ENCODE measurements at places on chromosomes 16 and 17. TPM values are rescaled to one million over a fixed set of nuclear protein-coding genes. Genes with fewer than 3 reads are reported as not detected.

The BCL6B gene
- 1.8 TPM for total RNA-seq

The EPX gene
- total RNA-seq: not detected

The DLX4 gene
- total RNA-seq: not detected

The ITGAL gene
- 3.0 TPM for total RNA-seq

The KRT222 gene
- total RNA-seq: 0.48 TPM

The YBX2 gene
- 25.6 TPM for total RNA-seq

- no peaks in the 10 kb centered on the region for H3K27me3 ChIP-seq
- H3K27ac ChIP-seq: no peak overlapping the region
- no peaks in the 10 kb centered on the region for H3K4me1 ChIP-seq
- DNase-seq: no peak
- no peak overlapping the region for H3K4me3 ChIP-seq
Observed at GRCh38 chr17:17350491-17351355, 47.5 kb downstream of the NT5M start.

DNA sequence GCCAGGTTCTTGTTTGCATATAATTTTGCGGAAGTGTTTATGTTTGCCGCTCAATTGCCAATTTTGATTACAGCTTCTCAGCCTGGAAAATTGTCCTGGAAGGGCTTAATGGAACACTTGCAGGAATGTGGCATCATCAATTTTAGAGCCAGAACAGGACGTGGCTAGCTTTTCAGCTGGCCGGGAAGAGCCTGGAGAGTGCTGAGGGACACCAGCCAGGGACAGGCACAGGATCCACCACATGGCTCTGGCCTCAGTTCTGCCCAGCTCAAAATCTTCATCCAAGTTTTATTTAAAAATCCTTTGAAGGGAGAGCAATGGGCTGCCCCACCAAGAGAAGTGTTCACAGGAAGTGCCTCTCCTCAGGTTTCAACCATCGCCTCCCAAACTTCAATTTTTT lies 287.2 kb upstream of the HSBP1 start:
- no peaks in the 10 kb centered on the region for H3K4me1 ChIP-seq
- H3K4me3 ChIP-seq: no peak overlapping the region
- H3K27me3 ChIP-seq: no peaks in the 10 kb centered on the region
- no peak overlapping the region for H3K27ac ChIP-seq
- DNase-seq: no peak

DNA sequence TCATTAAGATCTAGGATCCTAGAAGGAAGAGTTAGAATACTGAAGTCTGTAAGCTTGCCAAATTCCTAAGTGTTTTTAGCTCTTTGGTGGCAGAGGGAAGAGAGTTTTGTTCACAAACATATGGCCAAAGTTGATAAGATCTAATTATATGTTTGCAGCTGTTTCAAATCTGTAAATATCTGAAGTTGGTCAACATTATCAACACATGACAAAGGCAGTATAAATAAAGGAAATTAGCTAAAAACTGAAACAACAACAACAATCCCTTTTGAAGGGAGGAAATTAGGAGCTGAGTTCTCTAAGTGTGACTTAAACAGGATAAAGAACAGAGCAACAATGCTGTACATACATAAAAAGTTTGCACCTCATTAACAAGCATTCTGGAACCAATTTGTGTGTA lies 208.7 kb downstream of the KCNJ2 start:
- H3K27ac ChIP-seq: no peak overlapping the region
- H3K4me1 ChIP-seq: no peaks in the 10 kb centered on the region

DNA sequence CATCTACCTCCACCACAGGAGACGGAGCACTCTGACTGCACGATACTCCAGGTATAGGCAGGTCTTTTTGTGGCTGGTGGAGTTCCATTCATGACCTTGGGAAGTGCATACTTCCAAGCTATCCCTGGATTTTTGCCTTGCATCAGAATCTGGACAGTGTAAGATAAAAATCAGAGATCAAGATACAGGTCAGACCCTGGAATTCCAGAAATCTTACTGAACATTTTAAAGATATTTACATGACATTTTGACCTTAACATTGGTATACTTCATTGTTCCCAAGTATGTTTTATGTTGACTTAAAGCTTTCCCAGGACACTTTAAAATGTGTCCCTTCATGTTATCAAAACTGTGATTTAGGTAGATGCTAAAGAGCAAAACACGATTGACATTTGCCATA lies 101.0 kb downstream of the SYCE1L start:
- no peak for DNase-seq
- peaks cover 5% of the 10 kb centered on the region for H3K27me3 ChIP-seq
- no peak overlapping the region for H3K27ac ChIP-seq
- no peaks in the 10 kb centered on the region for H3K4me1 ChIP-seq
- H3K4me3 ChIP-seq: no peak overlapping the region

- H3K27ac ChIP-seq: no peak overlapping the region
- no peaks in the 10 kb centered on the region for H3K4me1 ChIP-seq
Observed at GRCh38 chr17:77537566-77537965, 396.8 kb downstream of the SEC14L1 start.

DNA sequence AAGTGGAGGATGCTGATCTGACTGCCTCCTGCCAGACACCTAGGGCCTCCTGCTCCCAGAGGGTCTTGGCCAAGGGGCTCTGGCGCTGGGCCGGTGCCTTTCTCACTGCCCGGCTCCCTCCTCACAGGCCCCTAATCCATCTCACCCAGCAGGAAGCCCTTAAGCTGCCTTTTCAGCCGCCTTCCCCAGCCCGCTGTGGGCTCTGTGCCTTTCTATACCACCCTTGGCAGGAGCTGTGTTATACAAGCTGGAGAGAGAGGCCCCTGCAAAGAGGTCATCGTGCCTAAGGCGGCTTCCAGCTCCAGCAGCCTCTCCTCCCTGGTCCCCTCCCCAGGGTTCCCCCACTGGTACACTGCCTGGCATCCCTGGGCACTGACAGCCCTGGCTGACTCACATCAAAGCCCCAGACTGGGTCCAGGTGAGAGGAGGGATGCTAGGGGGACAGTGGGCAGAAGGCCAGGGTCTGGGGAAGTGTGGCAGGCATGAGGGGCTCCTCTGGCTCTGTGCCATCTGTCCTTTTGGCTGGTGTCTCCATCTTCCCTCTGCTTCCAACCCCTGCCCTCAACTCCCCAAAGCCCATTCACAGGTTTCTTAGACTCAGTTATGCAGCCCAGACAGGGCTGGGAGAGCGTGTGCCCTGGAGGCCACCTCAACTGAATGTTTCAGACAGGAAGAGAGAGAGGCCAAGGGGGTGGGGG lies 15.3 kb upstream of the FZD2 start:
- peaks cover 11% of the 10 kb centered on the region for H3K27me3 ChIP-seq
- H3K27ac ChIP-seq: no peak overlapping the region
- no peak for DNase-seq
- H3K4me1 ChIP-seq: no peaks in the 10 kb centered on the region

DNA sequence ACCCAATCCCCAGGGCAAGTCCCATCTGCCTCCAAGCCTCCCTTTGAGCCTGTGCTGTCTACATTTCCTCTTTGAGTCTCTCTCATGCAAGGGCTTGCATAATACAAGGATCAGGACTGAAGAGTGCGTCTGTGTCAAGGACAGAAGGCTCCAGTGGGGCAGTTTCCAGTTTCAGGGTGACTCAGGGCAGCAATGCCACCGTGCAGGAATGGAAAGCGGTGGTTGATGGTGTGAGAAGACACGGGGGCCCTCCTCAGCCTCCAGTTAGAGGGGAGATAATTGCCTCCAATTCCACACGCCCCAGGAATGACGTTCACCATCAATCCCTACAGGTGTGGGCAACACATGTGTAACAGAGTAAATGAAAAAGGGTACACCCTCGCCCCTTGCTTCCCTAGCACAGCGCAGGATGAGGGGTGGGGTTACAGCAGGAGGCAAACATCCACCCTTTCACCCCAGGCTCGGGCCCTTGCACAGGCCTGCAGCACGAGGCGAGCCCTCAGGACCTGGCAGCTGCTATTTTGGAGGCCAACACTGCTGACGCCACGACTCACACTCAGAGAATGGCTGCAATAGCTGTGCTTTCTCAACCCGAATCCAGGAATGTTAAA lies 24.8 kb upstream of the SLC25A19 start:
- peak; percentile 42 for DNase-seq
- peak overlapping the region; percentile 91 for H3K27ac ChIP-seq
- H3K27me3 ChIP-seq: no peaks in the 10 kb centered on the region
- H3K4me1 ChIP-seq: no peaks in the 10 kb centered on the region

GRCh38 chr17:57210224-57210553 lies 46.1 kb upstream of the MSI2 start:
- H3K36me3 ChIP-seq: no peaks in the 10 kb centered on the region
- H3K27me3 ChIP-seq: no peaks in the 10 kb centered on the region
- DNase-seq: no peak
- no peak overlapping the region for H3K4me3 ChIP-seq

DNA sequence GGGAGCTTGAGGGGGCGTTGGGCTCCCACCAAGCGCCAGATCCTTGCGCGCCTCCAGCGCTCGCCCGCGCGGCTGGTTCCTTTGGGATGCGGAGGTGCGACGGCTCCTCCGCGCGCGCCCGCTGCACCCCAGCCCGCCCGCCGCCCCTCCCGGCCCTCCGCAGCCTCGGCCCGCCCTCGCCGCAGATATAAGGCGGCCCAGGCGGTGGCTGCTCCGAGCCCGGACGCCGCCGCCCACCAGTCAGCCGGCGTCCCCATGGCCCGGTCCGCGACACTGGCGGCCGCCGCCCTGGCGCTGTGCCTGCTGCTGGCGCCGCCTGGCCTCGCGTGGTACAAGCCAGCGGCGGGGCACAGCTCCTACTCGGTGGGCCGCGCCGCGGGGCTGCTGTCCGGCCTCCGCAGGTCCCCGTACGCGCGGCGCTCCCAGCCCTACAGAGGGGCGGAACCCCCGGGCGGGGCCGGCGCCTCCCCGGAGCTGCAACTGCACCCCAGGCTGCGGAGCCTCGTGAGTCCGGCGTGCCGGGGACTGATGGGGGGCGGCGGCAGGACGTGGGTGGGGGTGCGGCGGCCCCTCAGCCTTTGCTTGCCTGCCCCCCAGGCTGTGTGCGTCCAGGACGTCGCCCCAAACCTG lies at the start of gene NPB:
Gene NPB, plus strand, starts transcription at position 216 of the 630 bp plus-strand sequence. Its CDS starts 40 bp downstream, at position 256.
- peak within 1 kb of the TSS; percentile 41 for H3K4me3 ChIP-seq
- no peak for DNase-seq
- peaks cover 10% of the 10 kb centered on the region for H3K4me1 ChIP-seq

GRCh38 chr16:84599521-84600202 lies 18.2 kb downstream of the COTL1 start:
- no peaks in the 10 kb centered on the region for H3K27me3 ChIP-seq
- peak; percentile 50 for DNase-seq
- peak overlapping the region; percentile 19 for H3K4me3 ChIP-seq
- no peaks in the 10 kb centered on the region for H3K36me3 ChIP-seq
- peaks cover 36% of the 10 kb centered on the region for H3K4me1 ChIP-seq

GRCh38 chr17:39738983-39739884 lies 1.5 kb downstream of the GRB7 start:
- H3K36me3 ChIP-seq: no peaks in the 10 kb centered on the region
- peaks cover 38% of the 10 kb centered on the region for H3K4me1 ChIP-seq
- peak overlapping the region; percentile 91 for H3K27ac ChIP-seq
- H3K4me3 ChIP-seq: peak overlapping the region; percentile 42
- peaks cover 39% of the 10 kb centered on the region for H3K27me3 ChIP-seq

- no peak overlapping the region for H3K4me3 ChIP-seq
- no peak overlapping the region for H3K27ac ChIP-seq
- no peak for DNase-seq
- H3K4me1 ChIP-seq: peaks cover 10% of the 10 kb centered on the region
- H3K27me3 ChIP-seq: no peaks in the 10 kb centered on the region
Observed at GRCh38 chr17:20302246-20302917, 165.0 kb downstream of the LGALS9B start.

GRCh38 chr16:64459402-64459801 lies 662.5 kb downstream of the CDH11 start:
- no peaks in the 10 kb centered on the region for H3K4me1 ChIP-seq
- no peaks in the 10 kb centered on the region for H3K27me3 ChIP-seq
- H3K4me3 ChIP-seq: no peak overlapping the region
- no peak for DNase-seq

Data from transverse colon (tissue), 4 donors.